ENCODE measurements at places on chromosomes 1 and 21.
A peak's percentile ranks its signal among the peaks of the same experiment; 100 is the strongest.

DNA sequence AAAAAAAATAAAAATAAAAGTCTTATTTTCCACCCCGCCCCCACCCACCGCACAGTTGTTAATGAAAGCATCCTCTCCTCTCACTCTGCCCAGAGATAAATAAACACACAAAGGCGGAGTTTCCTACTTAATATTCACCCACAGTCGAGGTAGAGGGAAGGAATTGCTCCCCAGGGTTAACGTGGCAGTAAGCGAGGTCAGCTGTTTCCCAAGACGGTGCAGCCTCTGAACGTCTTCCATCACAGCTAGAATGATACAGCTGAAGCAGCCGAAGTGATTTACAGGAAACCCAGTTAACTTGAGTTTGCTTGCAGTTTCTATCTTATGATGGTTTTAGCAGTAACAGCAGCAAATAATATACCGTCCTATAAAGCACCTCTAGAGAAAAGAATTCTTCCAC, 283.9 kb downstream of the PBX1 start:
- DNase-seq, result no peak

DNA sequence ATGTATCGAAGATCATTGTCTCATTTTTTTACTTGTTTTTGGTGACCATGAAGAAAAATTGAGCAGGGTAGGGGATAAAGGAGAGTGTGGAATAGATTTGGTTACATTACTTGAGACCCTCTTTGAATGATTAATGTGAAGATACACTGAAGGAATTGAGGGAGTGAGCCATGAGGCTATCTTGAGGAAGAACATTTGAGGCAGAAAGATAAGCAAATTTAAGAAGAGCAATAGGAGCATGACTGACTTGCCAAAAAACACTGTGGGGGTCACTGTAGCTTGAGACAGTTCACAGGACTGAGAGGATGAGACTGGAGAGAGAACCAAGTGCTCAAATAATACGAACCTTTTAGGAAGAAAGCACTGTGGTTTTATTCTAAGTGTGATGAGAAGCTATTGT, 43.1 kb upstream of the PTPRC start:
- DNase-seq, result no peak

GRCh38 chr1:59272507-59272906, 24.4 kb upstream of the FGGY start:
- DNase-seq, result no peak

GRCh38 chr1:49048188-49048587, 271.5 kb upstream of the BEND5 start:
- no peak for DNase-seq

DNA sequence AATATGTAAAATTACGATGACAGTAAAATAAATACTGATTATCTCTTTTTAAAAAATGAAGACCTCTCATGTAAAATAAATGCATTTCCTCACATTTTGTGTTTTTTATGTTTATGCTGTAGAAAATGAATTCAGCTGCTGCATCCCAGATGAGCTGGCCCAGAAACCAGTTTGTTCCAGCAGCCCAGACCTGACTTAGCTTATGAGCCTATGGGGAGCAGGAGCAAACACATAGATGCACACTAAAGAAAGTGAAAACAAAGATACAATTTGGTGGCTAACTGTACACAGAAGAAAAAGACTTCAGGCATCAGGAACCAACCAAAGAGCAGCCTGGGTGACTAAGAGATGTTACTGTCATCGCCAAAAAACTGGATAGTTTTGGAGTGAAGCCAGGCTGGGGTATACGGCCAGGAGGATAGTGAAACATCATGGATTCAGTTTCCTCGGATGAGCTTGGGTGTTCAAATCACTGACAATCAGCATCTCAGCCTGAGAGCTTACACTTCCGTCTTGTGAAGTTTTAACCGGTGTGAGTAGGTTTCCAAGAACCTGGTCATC, 113.9 kb upstream of the BACE2 start:
- no peak for DNase-seq

GRCh38 chr1:225655509-225656258, 2.8 kb upstream of the ENAH start:
- peak; percentile 19 for DNase-seq

GRCh38 chr1:24696756-24697330, 48.4 kb upstream of the CLIC4 start:
- no peak for DNase-seq

DNA sequence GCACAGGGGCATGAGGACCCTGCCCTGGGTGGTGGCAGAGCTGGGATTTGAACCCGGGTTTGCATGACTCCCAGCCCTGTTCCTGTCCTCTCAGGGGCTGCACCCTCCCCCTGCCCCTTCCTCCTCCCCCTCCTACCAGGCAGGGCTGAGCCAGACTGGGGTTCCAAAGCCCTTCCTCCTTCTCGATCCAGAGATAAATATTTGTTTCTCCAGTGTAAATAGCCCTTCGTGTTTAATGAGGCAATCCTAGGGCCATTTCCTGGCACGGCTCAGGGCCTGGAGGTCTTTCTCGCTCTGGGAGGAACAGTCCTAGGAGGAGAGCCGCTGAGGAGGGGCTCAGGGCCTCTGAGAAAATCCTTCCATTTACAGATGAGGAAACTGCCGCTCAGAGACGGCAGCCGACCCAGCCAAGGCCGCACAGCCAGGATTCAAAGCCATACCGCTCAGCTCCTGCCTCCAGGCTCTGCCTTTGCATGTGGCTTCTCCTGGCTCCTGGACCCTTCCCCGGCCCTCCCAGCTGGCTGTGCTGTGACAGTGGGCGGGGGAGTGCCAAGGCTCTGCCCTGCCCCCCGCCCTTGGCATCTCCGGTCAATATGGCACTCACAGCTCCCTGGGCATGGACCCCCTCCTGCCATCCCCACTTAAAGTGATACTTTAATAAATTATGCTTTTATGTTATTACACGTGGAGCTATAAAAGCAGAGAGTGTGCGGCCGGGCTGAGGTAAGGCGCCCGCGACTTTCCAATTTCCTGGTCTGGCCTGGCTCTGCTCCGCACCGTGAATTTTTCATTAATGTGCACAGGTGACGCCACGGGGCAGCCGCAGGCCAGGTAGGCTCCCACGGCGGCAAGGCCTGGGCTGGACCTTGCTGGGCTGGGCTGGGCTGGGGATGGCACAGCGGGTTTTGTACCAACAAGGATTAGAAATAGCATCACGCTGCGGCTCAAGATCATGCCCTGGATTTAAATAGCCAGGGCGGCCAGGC, 114.7 kb upstream of the WNT4 start:
- DNase-seq, result peak; percentile 89

DNA sequence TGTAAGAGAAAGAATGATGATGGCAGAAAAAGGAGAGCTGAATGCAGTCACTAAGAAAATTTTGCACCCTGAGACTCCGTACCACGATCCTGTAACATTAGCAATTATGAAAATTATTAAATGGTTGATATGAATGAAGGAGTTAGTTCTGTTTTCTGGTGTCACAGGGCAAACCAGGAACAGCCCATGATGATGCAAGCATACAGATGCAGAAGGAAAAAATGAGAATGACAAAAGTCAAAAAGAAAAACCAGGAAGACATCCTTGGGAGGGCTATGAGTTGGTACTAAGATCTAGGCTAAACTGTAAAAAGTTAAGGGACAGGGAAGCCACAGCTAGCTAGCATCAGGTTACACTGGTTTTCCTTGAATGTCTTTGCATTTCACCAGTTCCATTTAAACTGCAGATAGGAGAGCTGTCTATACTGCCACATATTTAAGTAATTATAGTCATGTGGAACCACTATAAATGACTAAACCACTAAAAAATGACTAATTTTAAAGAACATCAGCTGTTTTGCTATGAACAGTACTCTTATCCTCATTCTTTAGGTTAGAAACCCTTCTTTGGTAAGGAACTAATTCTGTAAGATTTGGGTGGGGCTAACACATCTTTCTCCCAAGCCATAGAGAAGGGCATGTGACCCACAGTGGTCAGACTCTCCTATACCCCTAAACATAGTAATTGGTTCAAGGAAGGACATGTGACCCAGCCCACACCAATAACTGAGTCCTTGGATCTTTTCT, 11.4 kb downstream of the DOCK7 start:
- DNase-seq, result no peak

DNA sequence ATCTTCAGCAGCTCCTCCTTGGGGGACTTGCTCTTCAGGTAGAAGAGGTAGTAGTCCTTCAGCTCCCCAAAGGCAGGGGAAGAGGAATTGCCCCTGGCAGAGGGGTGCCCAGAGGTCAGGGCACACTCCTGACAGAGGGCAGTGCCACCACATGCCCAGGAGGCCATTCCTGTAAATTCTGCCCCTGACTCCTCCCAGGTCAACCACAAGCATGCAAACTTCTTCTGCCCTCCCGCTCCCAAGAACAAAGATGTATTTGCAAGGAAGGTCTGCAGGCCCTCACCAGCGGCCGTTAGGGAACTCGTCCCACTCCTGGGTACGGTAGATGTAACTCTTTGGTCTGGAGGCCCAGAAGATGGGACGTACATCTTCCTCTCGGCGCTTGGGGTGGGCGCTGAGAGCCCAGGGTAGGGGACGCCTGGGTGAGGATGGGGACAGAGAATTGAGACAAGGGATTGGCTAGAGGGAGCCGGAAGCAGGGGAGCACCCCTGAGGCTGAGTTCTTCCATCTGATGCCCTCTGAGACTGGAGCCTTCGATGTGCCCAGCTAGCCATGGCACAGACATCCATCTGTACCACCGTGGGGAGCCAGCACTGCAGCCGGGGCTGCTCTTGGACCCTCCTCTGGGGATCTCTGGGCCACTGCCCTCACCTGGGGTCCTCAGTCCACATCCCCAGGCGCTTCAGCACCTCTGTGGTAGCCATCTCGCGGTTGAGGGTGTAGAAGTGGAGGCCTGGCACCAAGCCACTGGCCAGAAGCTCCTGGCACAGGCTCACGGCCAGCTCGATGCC, 11.1 kb downstream of the MTHFR start:
- DNase-seq, result no peak

DNA sequence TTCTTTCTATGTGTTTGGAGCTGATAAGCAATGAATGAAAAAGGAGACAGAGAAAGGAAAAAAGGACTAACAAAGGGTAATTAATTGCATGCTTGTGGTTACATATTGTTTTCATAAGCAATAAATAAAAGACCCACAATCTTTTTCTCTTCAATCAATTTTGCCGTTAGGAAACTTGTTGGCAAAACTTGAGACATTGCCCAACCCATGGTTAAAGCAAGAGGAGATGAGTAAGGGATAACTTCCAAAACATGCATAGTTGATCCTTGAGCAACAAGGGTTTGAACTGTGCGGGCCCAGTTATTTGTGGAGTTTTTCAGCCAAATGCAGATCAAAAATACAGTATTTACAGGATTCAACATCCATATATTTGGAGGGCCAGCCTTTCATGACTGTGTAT, 572.4 kb downstream of the AMY1C start:
- no peak for DNase-seq
